ENCODE measurements at places on chromosomes 2 and 18. TPM values are rescaled to one million over a fixed set of nuclear protein-coding genes. Genes with fewer than 3 reads are reported as not detected.
A peak's percentile ranks its signal among the peaks of the same experiment; 100 is the strongest.

GRCh38 chr2:130834091-130834930, 2.4 kb upstream of the ARHGEF4 start:
- DNase-seq, result no peak

GRCh38 chr2:55826246-55826645, 97.3 kb downstream of the EFEMP1 start:
- no peak for DNase-seq

DNA sequence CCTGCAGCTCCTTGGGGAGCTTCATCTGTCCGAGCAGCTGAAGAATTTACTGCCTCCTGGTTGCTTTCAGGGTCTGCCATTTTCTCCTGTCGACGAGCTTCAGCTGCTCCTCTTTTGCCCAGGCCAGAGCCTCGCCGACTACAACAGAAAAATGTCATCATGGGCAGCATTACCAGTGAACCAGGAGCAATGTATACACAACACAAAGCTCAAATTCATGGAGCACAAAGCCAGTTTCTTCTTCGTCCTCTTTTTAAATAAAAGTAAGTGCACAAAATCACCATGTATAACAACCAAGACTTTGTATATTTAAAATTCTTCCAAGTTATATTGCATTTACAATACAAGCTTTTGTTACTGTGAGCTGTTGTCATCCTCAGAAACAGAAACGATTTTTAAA, 85.0 kb downstream of the TRIP12 start:
- no peak for DNase-seq

DNA sequence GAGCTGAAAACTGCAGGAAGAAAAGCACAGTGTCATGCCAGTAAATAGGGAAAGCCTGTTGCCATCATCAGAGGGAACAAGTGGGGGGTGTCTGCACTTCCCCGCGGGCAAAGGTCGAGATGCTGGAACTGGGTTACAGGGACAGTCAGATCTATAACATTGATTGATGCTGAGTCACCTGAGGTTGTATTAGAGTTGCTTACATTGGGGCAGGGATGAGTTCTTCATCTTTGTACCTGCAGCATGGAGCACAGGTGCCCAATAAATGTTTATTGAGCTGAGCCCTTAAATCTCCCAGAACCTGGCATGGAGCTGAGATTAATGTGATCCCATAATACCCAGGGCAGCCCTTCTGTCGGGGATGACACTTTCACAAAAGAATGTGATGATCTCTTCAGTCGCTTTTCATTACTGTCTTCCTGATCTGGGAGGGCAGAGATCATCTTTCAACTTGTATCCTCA, 5.9 kb upstream of the RNF152 start:
- DNase-seq, result no peak

Gene STK39
- 38.1 TPM for total RNA-seq

GRCh38 chr2:136072621-136073020, 45.3 kb downstream of the CXCR4 start:
- DNase-seq, result no peak

DNA sequence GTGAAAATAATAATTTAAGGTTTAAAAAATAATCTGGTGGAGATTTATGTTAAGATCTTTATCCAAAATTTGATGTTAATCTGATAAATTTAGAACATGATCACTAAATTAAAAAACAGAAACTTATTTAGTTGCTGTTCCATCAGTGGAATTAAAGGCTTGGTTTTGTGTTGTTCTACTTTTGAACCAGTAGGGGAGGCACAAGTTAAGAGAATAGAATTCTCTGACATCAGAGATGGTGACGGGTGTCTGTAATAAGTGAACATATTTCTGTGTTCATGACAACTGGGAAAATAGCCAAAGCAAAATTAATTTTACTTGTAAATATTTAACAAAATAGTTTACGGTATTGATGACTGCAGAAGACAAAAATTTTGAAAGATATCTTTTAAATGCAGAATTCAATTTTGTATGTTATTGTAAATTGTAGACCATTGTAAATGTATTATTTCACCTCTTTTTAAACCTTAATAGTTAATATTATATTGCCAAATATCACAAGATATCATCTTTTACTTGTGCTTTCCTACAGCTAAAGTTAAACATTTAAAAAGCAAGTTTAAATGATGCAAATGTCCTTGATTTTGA, 106.0 kb downstream of the UBR3 start:
- DNase-seq, result no peak

Gene COL3A1
- 129 TPM for total RNA-seq

Gene RAB17
- total RNA-seq, result 0.16 TPM

GRCh38 chr2:192254444-192254843, 59.7 kb upstream of the TMEFF2 start:
- peak; percentile 8 for DNase-seq

DNA sequence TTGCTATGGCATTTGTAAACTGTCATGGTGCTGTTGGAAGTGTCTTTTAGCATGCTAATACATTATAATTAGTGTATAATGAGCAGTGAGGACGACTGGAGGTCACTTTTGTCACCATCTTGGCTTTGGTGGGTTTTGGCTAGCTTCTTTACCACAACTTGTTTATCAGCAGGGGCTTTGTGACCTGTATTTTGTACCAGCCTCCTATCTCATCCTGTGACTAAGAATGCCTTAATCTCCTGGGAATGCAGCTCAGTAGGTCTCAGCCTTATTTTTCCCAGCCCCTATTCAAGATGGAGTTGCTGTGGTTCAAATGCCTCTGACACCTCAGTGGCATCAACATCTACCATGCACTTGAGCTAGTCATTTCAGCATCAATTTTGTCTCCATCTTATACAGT, 29.7 kb downstream of the LYPD6 start:
- DNase-seq, result no peak

DNA sequence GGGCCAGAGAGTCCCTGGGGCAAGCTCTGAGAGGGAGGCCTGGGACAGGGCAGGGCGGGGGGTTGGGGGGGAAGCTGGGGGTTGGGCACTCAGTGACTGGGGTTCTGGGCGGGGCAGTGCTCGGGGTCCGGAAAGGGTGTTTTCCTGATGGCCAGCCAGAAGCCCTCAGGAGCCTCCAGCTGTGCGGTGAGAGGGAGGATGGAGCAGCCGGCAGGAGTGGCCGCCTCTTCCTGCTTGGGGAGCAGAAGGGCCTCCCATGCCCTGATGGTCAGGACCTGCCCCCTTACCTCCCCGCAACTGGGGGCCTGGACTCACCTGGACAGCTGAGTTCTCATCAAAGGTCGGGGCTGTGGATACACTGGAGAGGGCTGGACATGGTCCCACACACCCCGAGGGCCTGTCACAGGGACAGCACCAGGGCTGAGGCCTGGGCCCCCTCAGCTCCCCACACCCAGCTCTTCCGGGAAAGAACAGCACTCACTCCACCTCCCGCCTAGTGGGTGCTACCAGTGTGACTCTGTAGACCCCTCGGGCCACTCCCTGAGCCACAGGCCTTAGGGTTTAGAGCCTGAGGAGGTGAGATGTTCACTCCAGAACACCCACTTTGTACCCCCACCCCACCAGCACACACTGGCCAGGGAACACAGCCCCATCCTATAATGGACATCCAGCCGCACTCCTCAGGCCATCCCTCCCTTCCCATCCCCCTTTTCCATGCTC, 6.7 kb downstream of the SFTPB start:
- no peak for DNase-seq

Gene CTNNA2
- total RNA-seq, result 261 TPM

- no peak for DNase-seq
Observed at GRCh38 chr2:26325851-26326250, 20.1 kb upstream of the SELENOI start.

DNA sequence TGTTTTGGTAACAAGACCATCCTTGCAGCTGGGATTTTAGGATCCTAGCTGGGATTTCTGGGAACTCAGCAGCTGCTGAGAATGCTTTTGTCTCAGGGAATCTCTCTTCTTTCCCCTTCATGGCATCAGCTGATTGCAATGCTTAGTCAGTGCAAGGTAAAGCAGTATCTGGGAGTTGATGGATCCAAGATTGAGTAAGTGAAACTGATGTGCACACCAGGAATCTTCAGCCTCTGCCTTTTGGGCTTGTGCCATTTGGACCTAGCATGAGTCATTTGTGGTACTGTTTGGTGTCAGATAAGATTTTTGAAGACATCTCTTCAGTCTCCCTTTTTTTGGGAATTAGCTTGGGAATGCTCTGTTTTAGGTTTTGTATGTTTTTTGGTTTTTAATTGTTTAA, 363.3 kb upstream of the TFPI start:
- no peak for DNase-seq

GRCh38 chr2:159009940-159010339, 41.5 kb downstream of the TANC1 start:
- DNase-seq, result no peak

GRCh38 chr2:23209059-23209458, 175.9 kb upstream of the KLHL29 start:
- DNase-seq, result no peak

GRCh38 chr2:33660416-33661123, 61.5 kb upstream of the FAM98A start:
- no peak for DNase-seq
